ENCODE measurements at places on chromosomes 5 and 9.
A peak's percentile ranks its signal among the peaks of the same experiment; 100 is the strongest.

- DNase-seq = no peak
Observed at GRCh38 chr9:32177396-32177795, 207.0 kb upstream of the ACO1 start.

- peak; percentile 20 for DNase-seq
Observed at GRCh38 chr9:77575785-77576184, 72.3 kb downstream of the GNA14 start.

DNA sequence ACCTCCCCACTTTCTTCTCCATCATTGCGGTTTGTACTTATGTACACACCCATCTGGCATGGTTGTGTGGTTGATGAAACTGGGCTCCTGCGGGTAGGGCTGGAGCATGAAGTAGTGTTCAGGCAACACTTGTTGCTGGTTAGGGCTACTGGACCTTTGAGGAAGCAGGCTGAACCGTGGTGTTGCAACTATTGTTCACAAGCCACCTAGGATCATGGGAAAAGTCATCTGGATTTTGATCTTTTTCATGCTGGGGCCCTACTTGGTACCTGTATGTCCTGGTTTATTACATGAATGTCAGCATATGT lies 40.1 kb upstream of the TIFAB start:
- DNase-seq = no peak

DNA sequence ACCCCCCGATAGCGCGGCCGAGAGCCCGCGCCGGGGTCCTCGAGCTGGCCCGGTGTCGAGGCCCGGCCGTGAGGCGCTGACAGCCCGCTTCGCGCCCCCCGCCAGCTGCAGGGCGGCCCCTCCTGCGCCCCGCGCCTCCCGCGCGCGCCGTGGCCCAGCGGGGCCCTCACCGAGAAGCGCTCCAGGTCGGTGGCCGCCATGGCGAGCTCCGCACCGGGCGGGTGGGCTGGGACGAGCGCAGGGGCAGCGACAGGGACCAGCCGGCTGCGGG lies 166 bp downstream of the SEPTIN8 start:
- no peak for DNase-seq

- no peak for DNase-seq
Observed at GRCh38 chr9:101323129-101323528, 61.7 kb downstream of the BAAT start.

GRCh38 chr5:139494832-139495231 lies 12.3 kb upstream of the STING1 start:
- DNase-seq = no peak

DNA sequence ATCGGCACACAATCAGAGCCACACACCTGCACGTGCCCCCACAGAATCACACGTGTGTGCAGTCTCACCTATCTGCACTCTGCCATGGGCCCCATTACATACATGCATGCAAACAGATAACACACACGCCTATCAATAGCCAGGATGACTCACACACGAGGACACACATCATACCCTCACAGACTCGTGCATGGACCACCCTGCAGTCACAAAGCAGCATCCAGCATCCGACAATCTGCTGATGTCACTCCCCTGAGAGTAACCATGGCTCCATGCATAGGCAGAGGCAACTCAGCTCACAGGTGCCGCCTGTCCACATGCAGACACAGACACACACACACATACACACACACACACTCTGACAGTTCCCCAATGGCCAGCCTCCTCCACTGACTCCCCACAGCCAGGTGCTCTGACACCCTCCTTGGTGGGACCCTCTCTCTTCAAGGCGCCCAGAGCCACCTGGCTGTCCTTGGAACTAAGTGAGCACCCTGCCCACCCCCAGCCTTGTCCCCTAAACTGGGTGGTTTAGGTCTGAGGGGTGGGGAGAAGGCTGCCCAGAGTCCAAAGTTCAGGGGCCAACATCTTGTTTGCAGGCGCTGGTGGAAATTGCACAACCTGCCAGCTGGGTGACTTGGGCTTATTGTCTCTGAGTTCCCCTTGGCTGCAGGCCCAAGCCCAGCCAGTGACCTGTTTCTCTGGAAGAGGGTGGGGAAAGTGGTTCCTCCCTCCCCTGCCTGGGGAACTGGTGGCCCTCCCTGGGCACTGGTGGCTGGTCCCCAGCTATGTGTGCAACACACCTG lies 34.6 kb upstream of the NEK6 start:
- DNase-seq = no peak

- no peak for DNase-seq
Observed at GRCh38 chr9:91378695-91379127, 17.0 kb upstream of the AUH start.

DNA sequence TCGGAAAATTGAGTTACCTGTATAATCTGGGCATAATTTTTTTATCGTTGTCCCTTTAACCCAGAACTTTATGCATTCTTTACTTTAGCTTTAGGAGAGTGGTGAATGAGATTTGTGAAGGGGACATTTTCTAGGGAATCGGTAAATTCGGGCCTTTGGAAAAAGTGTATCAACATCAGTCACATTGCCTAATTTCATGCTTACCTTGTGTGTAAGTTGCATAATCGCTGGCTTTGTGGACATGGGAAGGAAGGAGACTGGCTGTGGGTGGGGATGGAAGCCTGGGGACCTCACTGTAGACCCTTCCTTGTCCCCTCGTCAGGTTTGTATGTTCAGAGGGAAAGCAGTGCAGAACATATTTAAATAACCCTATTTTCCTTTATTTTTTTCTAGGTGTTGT lies 3.3 kb downstream of the PSAT1 start:
- no peak for DNase-seq

GRCh38 chr5:31688515-31689092 lies 49.7 kb downstream of the PDZD2 start:
- DNase-seq = no peak

- no peak for DNase-seq
Observed at GRCh38 chr5:96919754-96920197, 16.1 kb upstream of the LNPEP start.

DNA sequence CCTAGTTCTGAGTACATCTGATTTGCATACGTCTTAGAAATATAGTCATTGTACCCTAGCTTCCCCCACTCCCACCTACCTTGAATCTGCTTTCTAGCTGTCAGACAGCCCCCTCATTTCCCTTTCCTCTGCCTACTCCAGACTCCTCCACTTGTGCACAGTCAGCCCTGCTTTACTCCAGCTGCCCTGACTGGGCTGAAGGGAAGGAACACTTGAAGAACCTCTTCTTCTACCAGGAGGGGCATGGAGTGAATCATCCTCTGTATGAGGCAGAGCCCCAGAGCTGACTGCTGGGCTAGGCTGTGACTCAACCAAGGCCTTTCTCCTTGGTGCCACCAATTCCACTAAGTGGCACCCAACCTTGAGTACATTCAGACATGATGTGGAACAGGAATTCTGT lies 18.1 kb upstream of the ZFR start:
- no peak for DNase-seq

DNA sequence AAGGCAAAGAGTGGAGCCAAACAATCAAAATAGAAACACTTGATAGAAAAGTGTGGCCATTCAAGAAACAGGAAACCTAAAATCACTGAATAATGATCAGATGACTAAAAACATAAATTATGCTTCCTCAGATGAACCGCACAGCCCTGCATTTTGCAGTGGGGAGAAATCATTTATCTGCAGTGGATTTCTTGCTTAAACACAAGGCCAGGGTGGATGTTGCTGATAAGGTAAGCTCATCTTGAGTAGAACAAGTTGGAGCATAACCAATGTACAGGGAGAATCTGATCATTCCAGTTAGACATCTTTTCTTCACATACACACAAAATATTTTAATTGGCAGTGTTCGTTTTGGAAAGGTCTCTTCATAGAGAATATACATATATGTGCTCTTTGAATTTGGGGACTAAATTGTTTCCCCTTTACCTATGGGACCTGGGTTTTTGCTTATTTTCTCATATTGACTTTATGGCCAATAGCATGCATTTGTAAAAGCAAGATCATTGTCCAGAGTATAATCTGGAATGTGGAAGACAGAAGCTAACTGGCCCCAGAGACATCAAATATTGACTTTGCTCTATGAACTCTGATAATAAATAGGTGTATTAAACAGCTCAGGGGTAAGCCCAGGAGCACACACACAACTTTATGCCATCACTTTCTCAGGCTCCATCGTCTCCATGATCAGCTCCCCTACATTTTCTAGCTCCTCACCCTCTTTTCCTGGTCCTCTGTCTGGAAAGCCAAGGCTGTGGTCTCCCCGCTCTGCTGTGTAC lies 9.1 kb downstream of the ANKDD1B start:
- DNase-seq = no peak

DNA sequence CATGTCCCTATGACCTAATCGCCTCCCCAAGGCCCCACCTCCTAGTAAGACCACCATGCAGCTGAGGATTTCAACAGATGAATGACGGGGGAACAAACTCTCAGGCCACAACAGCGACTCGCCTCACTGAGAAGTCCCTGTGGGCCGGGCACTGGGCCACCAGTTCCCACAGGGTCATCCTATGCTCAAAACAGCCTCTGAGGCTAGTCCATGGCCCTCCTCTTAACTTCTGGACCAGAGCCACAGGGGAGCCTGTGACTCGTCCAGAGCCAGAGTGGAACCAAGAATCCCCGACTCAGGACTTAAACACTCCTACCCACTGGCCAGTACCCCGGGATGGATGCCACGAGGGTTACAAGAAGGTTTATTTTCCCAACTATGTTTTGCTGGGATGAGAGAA lies 12.3 kb downstream of the GFPT2 start:
- DNase-seq = no peak

GRCh38 chr5:153885141-153885540 lies 153.6 kb downstream of the FAM114A2 start:
- DNase-seq = peak; percentile 60

- no peak for DNase-seq
Observed at GRCh38 chr5:56607551-56607950, 207.8 kb upstream of the MAP3K1 start.

DNA sequence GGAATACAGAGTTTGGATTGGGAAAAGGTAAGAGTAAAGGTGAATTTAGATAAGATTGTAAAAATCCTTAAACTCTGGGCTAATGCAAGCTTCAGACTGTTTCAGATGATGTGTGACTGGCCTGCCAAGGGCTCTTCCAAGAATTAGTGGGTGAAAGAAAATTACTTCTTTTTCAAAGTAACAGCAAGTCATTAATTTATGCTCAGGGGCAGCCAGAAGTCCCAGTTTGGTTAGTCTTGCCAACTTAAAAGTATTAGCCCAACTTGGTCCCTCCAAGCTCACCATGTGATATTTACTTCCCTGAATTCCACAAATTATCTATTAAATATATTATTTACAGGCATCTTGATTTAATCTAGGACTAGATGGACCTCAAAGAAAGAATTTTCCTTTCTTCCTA lies 947.8 kb downstream of the NR2F1-AS1 start:
- DNase-seq = no peak

- DNase-seq = no peak
Observed at GRCh38 chr9:28444637-28445036, 871.4 kb upstream of the C9orf72 start.

- no peak for DNase-seq
Observed at GRCh38 chr9:101512116-101512515, 21.5 kb upstream of the RNF20 start.

DNA sequence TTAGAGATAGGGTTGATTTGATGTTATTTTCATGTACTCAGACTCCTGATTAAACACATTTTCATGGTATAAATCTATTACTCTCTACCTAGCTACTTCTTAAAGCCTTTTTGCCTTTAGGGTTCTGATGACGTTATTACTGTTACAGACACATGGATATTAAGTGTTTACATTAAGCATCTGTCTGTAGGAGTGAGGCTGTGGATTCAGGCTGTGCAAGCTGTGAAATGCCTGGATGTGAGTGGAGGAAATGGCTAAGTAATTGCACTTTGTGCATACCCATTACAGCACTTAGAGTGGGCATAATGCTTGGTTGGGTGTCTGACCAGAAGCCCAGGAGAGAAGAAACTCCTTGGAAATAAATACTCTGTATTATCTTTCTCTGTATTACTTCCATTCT lies 186.8 kb downstream of the SNX18 start:
- no peak for DNase-seq

DNA sequence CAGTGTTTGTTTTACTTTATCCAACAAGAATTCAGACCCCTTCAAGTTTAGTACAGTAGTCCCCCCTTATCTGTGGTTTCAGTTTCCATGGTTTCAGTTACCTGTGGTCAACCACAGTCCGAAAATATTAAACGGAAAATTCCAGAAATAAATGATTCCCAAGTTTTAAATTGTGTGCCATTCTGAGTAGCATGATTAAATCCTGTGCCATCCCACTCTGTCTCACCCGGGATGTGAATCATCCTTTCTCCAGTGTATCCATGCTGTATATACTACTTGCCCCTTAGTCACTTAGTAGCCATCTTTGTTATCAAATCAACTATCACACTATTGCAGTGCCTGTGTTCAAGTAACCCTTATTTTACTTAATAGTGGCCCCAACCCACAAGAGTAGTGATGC lies 153.8 kb upstream of the RASA1 start:
- no peak for DNase-seq

- no peak for DNase-seq
Observed at GRCh38 chr5:174937201-174938123, 213.1 kb downstream of the MSX2 start.

DNA sequence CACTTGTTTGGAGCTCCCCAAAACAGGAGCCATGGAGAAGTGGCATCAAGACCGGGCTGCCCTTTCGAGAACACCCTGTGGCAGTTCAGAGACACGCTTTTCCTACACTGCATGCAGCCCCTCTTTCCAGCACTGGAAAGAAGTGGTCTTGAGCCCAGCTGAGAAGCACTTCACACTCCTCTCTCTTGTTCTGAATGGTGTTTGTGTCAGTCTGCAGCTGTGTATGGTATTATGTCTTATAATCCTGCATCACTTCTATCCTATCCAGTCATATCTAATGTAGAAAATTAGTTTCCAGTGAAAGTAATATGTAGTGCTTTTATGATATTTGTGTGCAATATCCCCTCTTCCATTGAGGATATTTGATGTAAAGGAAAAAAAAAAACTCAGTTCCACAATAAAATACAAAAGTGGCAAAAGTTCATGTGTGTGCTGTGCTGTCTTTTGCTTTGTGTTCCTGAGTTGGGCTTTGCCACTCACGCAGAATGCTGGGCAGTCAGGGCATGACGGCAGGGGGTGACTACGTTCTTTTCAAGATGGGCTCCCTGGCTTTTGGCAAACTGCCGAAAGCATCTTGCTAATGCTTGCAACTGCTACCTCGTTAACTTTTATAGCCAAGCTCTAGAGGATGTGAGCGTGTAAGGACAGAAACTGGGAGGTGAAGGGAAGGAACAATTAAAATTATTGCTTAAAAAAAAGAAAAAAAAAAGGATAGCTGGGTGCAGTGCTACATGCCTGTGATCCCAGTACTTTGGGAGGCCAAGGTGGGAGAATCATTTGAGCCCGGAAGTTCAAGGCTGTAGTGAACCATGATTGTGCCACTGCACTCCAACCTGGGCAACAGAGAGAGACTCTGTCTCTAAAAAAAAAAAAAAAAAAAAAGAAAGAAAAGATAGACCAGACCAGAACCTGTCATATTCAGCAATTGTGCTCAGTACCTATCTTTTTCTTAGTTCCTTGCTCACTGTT lies 102.2 kb downstream of the MAP1B start:
- no peak for DNase-seq

DNA sequence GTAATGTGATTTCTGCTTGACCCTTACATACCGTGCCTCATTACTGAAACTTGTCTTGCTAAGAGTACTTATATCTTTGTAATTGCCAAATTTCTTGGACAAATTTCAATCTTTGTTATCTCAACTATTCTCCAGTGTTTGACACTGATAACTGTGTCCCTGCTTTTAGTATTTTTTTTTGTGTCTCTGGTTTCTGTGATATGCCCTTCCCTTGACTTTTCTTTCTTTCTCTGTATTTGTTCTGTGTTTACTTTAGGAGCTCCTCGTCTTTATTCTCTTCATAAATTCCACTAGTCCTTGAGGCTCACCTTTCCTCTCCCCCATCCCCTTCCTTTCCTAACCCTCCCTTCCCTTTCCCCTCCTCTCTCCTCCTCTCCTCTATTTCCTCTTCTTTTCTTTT lies 123.7 kb upstream of the FBXL17 start:
- DNase-seq = no peak

GRCh38 chr9:124202447-124202971 lies 55.2 kb upstream of the NEK6 start:
- no peak for DNase-seq

Measured in retina (tissue), 1 donor.